ENCODE measurements at places on chromosomes 3 and 15. TPM values are rescaled to one million over a fixed set of nuclear protein-coding genes. Genes with fewer than 3 reads are reported as not detected.

DNA sequence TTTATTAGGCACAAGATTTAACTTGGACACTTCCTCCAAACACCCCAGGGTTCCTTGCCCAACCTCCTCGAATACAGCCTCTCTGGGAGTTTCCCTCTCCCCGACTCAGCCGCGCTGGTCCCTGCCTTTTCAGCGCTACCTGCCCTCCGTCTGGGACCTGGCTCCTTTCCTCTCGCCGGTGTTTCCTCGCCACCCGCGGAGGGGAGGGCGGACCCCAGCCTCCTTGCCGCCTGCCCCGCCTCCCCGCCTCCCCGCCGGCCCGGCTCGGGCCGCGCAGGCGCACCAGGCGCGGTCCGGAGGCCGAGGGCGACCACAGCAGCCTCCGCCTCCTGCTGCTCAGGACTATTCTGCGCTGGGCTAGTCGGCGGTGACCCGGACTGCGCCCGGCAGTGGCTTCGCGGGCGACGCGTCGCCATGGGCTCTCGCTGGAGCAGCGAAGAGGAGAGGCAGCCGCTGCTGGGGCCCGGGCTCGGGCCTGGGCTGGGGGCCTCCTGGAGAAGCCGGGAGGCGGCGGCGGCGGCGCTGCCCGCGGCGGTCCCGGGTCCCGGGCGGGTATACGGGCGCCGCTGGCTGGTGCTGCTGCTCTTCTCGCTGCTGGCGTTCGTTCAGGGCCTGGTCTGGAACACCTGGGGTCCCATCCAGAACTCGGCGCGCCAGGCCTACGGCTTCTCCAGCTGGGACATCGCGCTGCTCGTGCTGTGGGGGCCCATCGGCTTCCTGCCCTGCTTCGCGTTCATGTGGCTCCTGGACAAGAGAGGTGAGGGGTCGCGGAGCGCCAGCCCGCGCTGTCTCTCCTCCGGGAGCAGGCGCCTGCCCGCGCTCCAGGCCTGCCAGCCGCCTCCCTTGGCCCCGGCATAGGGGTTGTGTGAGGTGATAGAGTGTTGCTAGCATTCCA lies at the start of gene SLC49A4:
Gene SLC49A4 (plus strand): TSS at position 291 of the 895 bp plus-strand sequence. CDS start 124 bp downstream, at position 415.
- no peaks in the 10 kb centered on the region for H3K27me3 ChIP-seq
- H3K4me1 ChIP-seq: peaks cover 10% of the 10 kb centered on the region
- peak within 1 kb of the TSS; percentile 91 for H3K4me3 ChIP-seq
- H3K27ac ChIP-seq: peak within 1 kb of the TSS; percentile 87
- H3K36me3 ChIP-seq: no peaks in the 10 kb centered on the region
- peak; percentile 97 for DNase-seq

DNA sequence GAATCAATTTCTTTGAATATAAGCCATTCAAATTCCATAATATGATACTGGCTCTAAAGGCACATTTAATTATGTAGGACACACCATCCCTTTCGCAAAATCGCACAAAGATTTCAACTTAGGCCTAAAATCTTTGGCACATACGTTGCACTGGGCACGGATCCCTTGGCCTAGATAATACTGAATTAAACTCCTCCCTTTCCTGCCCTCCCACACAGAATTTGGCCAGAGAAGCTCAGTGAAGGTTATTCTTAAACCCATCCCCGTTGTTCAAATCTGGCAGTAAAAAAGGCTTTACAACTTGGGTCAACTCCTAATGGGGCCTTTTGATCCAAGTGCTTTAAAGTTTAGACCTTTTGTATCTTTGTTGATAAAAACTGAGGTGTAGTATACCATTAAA lies 247.2 kb downstream of the PTPRG start:
- no peak overlapping the region for H3K27ac ChIP-seq
- no peak overlapping the region for H3K4me3 ChIP-seq
- DNase-seq: no peak
- H3K4me1 ChIP-seq: peaks cover 11% of the 10 kb centered on the region
- no peaks in the 10 kb centered on the region for H3K27me3 ChIP-seq

CRABP1 gene
- total RNA-seq: 118 TPM

CTXN2 gene
- total RNA-seq: 0.13 TPM

CAPN3 gene
- 0.63 TPM for total RNA-seq

UPK1B gene
- total RNA-seq: 13.1 TPM

GRCh38 chr3:48130321-48130904 lies 57.8 kb downstream of the CDC25A start:
- peaks cover 7% of the 10 kb centered on the region for H3K4me1 ChIP-seq
- no peaks in the 10 kb centered on the region for H3K27me3 ChIP-seq
- H3K36me3 ChIP-seq: no peaks in the 10 kb centered on the region
- peak overlapping the region; percentile 49 for H3K27ac ChIP-seq

- H3K36me3 ChIP-seq: peaks cover 52% of the 10 kb centered on the region
- no peaks in the 10 kb centered on the region for H3K4me1 ChIP-seq
- no peak for DNase-seq
- H3K27ac ChIP-seq: no peak overlapping the region
- H3K4me3 ChIP-seq: no peak overlapping the region
Observed at GRCh38 chr3:47772788-47773187, 8.9 kb downstream of the SMARCC1 start.

TJP1 gene
- 145 TPM for total RNA-seq

DNA sequence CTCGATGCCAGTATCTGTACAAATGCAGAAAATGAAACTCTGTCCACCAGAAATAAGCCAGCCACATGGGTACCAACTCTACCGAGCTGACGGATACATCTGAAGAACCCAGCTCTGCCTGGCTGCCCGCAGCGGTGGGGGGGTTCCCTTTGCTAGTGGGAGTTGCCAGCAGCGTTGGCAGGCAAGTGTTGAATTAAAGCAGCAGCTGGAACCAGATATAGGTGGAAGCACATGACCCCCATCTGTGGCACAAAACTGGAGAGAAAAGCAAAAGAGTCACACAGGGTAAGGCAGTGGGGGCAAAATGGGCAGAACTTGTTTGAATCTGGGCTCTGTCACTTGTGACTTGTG lies 17.9 kb downstream of the CRYGS start:
- H3K4me1 ChIP-seq: no peaks in the 10 kb centered on the region
- H3K36me3 ChIP-seq: no peaks in the 10 kb centered on the region
- no peak overlapping the region for H3K27ac ChIP-seq
- no peak overlapping the region for H3K4me3 ChIP-seq

GRCh38 chr15:38535491-38536200 lies 29.0 kb downstream of the RASGRP1 start:
- peaks cover 64% of the 10 kb centered on the region for H3K27me3 ChIP-seq
- no peak overlapping the region for H3K4me3 ChIP-seq
- no peaks in the 10 kb centered on the region for H3K36me3 ChIP-seq
- H3K27ac ChIP-seq: no peak overlapping the region
- H3K4me1 ChIP-seq: peaks cover 4% of the 10 kb centered on the region
- no peak for DNase-seq

DNA sequence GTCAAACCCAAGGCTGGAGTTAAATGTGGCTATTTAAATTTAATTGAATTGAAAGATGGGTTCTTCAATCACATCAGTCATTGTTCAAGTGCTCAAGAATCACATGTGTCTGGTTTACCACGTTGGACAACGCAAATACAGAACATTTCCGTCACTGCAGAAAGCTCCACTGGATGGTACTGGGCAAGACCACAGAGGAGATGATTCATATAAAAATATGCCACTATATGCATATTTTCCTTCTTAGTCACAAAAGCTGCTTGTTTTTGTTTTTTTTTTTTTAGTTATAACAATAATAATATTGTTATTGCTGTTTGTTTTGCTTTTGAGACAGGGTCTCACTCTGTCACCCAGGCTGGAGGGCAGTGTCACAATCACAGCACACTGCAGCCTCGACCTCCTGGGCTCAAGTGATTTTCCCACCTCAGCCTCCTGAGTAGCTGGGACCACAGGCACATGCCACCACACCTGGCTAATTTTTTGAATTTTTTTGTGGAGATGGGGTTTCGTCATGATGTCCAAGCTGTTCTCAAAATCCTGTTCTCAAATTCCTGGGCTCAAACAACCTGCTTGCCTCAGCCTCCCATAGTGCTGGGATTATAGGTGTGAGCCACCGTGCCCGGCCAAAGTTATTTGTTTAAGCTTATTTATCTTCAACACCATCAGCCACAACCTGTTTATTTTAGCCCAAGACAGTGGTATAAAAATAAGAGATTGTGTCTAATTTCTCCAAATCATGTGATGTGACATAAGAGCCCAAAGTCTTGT lies 19.4 kb downstream of the RTP3 start:
- DNase-seq: no peak
- no peaks in the 10 kb centered on the region for H3K27me3 ChIP-seq
- H3K4me3 ChIP-seq: no peak overlapping the region
- no peaks in the 10 kb centered on the region for H3K4me1 ChIP-seq
- H3K27ac ChIP-seq: no peak overlapping the region
- peaks cover 17% of the 10 kb centered on the region for H3K36me3 ChIP-seq

DNA sequence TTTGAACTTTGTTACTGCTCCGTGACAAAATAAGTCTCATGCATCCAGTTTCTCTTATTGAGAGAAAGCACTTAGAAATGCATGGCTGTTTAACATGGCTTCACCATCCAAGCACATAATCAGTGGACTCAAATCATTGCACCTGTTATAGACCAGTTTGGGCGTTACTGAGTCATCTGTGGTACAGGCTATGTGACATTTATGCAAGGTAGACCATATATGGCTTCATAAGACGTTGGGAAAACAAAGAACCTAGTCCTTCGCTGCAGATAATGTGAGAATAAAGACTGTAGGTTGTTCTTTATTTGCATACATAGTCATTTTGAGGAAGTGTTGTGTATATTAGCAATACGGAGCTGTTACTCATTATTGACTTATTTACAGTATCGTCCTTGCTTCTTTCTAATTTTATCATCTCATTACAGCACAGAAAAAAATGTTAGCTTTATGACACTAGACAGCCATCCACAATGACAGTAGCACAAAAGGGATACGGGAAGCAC lies 374.7 kb downstream of the IL5RA start:
- H3K27me3 ChIP-seq: no peaks in the 10 kb centered on the region
- no peak for DNase-seq
- no peak overlapping the region for H3K27ac ChIP-seq
- no peaks in the 10 kb centered on the region for H3K36me3 ChIP-seq

MITF gene
- 3.9 TPM for total RNA-seq
